Motor neuron (in vitro differentiated cells): ENCODE measurements at places on chromosomes 11 and 22. TPM values are rescaled to one million over a fixed set of nuclear protein-coding genes. Genes with fewer than 3 reads are reported as not detected.

- no peak for ATAC-seq
Observed at GRCh38 chr22:18119409-18120110, 9.0 kb downstream of the TUBA8 start.

DNA sequence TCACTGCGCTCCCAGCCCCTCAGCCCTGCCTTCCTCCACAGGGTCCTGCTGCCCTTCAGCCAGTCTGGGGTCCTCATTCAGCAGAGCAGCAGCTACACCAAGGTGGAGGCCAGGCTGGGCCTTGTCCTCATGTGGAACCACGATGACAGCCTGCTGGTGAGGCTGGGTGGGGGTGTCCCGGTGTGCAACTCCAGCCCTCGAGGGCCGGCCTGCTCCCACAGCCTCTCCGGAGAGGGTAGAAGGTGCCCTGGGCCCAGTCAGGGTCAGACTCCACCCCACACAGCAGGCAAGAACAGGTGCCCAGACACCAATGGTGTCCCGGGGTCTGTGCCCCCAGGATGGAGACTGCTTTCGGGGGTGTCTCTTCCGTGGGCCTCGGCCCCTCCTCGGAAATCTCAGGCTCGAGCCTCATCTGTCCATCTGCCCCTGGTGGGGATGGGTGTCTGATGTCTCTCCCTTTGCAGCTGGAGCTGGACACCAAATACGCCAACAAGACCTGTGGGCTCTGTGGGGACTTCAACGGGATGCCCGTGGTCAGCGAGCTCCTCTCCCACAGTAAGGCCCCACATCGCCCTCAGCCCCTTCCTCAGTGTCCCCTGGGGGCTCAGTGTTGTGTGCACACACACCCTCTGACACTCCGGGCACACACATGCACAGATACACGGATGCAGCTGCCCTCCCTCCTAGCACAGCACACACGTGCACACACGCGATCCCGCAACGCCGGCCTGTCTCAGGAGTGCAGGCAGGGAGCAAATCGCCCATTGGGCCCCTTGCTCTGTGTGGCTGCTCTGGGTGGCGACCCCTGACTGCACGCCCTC lies 4.9 kb downstream of the MUC5AC start:
- ATAC-seq: no peak

DNA sequence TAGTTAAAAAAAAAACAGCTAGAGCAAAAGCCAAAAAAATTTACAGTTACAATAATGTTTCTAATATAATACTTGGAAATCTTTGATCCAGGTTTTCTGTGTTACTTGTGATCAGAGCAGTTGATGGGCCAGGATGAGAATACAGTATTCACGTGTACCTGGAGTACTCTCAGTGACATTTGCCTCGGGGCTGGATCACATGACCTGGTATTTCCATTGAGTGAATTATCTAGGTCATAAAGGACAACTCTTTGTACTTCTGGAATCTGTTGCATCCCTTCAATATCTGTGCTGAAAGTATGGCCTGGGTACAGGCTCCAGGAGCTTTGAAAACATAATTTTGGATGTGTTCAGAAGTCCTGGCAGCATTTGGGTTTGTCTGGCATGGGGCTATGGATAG lies 93.5 kb downstream of the GRAMD1B start:
- no peak for ATAC-seq

- ATAC-seq: no peak
Observed at GRCh38 chr22:50701428-50702154, 29.0 kb downstream of the SHANK3 start.

Gene KRTAP5-9
- 0.36 TPM in 1 of 2 replicates, not detected in the other for total RNA-seq

Gene TMEM135
- total RNA-seq: 12.5 TPM in 2 replicates

- ATAC-seq: no peak
Observed at GRCh38 chr11:99505316-99505715, 484.6 kb downstream of the CNTN5 start.

- no peak for ATAC-seq
Observed at GRCh38 chr11:115222863-115223530, 281.2 kb downstream of the CADM1 start.

DNA sequence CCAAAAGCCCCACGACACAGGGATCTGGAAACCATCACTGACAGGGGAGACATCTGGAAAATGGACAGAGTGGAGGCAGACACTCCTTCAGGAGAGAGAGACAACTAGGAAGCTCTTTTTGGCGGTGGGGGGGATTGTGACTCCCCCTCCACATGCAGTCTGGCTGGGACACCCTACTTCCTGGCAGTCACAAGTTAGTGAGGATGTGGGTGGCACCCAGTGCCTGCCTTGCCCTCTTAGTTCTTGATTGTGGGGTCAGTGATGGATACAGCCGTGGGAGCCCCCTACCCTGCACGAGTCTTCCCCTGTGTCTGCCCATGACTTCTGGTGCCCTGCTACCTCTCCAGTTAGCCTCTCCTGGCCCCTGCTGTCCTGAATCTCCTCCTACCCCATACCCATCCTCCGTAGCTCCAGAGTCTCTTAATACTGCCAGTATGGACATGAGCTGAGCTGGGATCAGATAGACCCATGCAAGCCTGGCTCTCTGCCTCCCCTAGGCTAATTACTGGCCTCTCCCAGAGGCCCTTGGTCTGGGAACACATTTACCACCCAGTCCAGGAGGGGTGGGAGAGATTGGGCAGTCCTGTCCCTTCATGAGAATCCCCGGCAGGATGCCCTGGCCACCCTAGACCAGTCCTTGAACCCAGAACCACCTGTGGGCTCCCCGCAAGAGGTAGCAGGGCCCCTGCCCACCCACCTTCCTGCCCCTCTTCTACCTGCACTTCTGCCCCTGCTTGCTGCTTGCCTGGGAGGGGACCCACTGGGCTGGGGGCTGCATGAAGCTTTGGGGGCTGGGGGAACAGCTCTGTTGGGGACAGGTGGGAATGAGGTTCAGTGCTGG lies 22.8 kb downstream of the RHBDD3 start:
- ATAC-seq: peak; percentile 30

GRCh38 chr22:46350121-46350520 lies 14.6 kb downstream of the TRMU start:
- ATAC-seq: no peak

GRCh38 chr11:34613552-34614056 lies 7.3 kb upstream of the EHF start:
- ATAC-seq: no peak

GRCh38 chr11:124745835-124746620 lies 6.0 kb downstream of the VSIG2 start:
- ATAC-seq: no peak

Gene KCTD14
- 1.2 and 2.3 TPM in 2 replicates for total RNA-seq

GRCh38 chr11:62854013-62854824 lies 14.8 kb upstream of the WDR74 start:
- no peak for ATAC-seq

GRCh38 chr11:16611401-16611921 lies 127.0 kb upstream of the C11orf58 start:
- no peak for ATAC-seq

GRCh38 chr22:41092023-41092817 lies at the start of gene EP300:
Gene EP300 (plus strand): TSS chr22:41092592. CDS start chr22:41093005, 413 bp downstream.
- ATAC-seq: peak; percentile 35

DNA sequence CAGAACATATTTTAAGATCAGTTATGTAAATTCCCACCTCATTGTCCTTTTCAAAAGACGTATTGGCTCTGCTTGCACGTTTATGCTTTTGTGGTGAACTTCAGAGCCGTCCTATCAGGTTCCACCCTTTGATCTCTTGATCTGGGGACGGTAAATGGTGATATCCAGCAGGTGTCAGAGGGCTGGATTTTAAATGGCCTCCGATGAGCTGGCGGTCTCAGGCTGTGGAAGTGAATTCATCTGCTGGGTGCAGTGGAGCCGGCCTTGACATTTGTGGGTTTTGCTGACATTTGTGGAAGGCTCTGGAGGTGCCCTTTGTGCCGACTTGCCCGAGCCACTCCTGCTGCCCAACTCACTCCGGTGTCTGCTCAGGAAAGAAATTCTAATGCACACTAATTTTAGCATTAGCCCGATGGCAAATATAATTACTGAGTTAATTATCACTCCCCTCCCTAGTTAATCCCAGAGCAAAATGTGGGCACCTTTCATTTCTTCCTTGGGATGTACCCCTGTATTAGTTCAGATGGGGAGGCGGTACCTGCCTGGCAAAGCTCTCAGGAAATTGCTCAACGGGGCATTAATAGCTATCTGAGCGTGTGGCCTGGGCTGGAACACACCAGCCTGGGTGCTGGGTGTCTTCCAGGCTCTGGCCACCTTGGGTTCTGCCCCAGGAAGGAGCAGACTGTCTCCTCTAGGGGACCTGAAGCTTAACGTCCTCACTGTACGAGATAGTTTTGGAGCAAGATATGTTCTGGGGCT lies 9.1 kb downstream of the LRP5 start:
- no peak for ATAC-seq

GRCh38 chr22:36286096-36286957 lies 33.4 kb downstream of the APOL1 start:
- ATAC-seq: peak; percentile 73
